ENCODE measurements at places on chromosomes 3 and 15.

DNA sequence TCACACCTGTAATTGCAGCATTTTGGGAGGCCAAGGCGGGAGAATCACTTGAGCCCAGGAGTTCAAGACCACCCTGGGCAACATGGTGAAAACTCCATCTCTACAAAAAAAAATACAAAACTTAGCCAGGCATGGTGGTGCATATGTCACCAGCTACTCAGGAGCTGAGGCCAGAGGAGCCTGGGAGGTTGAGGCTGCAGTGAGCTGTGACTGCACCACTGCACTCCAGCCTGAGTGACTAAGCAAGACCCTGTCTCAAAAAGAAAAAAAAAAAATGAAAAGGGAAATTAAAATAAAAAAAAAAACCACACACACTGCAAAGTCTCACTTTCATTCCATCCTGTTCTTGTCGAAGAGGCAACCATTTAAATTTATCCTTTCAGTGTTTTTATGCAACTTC is 100.8 kb upstream of the PIAS1 start:
- DNase-seq: no peak

- peak; percentile 41 for DNase-seq
These were observed 533.1 kb downstream of the TBL1XR1 start for GRCh38 chr3:176663837-176664831.

GRCh38 chr15:38905632-38906031 is 341.0 kb upstream of the RASGRP1 start:
- no peak for DNase-seq

DNA sequence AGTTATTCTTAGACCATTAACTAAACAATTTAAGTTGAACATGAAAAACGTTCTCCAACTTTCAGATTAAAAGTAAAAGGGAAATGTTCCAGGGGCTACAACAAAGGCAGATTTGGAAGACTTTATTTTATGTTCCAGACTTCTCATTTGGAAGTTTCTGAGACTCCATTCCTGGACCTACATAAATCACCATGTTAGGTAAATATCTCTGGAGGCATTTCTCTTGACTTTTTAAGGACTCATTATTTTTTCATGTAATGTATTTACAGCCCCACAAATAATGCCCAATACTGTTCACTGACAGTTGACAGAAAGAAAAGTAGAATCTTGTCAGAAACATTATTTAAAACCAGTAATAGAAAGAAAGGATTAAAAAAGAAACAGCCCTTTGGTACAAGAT is 352.1 kb downstream of the SLC9A9 start:
- DNase-seq: no peak

DNA sequence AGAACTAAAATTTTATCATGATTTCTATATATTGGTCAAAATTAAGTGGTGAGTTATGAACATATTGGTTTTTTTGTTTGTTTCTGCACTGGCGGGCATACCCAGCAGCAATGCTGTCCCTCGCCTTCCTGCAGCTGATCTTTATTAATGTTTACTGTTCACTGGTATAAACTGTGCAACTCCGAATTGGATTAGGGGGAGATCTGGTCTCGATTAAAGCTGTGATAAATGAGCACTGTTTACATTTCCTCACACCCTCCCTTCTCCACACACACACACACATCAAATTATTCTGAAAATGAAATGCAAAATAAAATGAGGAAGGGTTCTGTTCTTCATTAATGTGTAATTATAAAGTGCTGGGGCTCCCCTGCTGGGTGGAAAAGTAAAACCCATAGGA is 48.5 kb upstream of the DAZL start:
- DNase-seq: no peak

- no peak for DNase-seq
These were observed 30.7 kb downstream of the SACM1L start for GRCh38 chr3:45719655-45720487.

- no peak for DNase-seq
These were observed 30.7 kb downstream of the MAP2K5 start for GRCh38 chr15:67573194-67573593.

DNA sequence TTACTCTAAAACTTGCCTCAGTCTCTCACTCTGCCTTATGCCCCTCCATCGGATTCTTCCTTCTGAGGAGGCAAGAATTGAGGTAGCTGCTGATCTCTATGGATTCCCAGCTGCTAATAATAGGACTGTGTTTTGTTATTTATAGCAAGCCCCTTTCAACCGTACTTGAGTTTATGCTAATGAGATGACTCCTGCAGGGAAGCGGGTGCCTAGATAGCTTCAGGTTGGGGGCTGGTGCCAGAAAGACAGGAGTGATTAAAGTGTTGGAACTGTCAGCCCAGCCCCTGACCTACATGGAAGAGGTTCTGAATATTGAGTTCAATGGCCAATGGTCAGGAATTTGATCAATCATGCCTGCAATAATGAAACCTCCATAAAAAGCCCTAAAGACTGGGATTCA is 21.8 kb upstream of the LIMD1 start:
- no peak for DNase-seq

DNA sequence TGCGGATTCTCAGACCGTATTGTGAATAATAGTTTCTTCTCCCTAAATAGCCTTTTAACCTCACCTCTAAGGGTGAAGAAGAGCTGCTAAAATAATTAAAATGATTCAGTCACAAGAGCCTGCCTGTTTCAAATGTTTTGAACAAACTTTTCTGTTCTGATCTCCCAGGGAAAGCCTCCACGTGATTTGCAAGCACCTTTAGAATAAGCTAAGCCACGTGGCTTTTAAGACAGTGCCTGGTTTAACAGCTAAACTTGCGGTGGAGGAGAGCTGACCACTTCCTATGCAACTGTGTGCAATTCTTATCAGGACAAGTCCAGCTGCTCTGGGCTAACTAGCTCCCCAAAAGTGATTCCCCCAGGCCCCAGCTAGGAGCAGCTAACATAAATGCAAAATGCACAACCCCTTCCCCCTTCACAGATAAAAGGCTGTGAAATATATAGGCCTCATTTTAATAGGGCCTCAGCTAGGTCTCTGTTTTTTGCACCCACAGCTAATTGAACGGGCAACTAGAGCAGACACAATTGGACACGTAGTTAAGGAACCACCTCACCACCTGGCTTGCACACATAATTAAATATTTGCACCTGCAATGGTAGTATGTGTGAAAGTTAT is 401.2 kb upstream of the NR2F2 start:
- no peak for DNase-seq

DNA sequence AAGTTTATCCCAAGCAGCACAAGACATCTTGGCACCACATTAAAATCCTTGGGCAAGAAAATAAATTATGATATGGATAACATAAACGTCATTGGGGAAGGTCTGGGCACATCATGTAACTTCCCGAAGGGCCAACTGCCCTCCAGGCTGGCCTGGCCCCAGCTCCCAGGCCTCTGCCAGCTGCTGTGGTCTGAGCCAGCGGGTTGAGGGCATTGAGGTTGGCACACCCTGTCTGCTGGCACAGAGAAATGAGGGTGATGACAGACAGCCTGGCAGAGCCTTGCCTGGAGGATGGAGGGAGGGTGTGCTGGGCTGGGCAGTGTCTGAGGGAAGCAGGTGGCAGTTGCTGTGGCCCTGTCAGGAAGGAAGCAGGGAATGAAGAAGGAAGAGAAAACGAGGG is 3.3 kb upstream of the RBSN start:
- no peak for DNase-seq

DNA sequence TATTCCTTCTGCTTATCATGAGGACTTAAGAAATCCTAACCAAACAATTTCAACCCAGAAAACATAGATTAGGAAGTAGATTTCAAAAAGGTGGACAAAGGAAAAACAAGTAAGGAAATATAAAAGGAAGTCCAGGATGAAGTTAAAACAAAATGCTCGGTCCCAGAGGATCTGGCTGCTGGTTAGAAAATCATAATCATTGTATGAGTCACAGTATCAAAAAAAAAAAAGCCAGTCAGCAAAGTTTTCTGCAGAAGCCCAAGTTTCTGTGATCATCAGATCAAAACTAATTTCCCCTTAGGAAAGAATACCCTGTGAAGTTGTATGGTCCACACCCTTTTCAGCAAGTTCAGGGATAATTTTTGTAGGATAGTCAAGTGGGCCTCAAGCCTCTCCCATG is 43.0 kb upstream of the LRTM1 start:
- no peak for DNase-seq

DNA sequence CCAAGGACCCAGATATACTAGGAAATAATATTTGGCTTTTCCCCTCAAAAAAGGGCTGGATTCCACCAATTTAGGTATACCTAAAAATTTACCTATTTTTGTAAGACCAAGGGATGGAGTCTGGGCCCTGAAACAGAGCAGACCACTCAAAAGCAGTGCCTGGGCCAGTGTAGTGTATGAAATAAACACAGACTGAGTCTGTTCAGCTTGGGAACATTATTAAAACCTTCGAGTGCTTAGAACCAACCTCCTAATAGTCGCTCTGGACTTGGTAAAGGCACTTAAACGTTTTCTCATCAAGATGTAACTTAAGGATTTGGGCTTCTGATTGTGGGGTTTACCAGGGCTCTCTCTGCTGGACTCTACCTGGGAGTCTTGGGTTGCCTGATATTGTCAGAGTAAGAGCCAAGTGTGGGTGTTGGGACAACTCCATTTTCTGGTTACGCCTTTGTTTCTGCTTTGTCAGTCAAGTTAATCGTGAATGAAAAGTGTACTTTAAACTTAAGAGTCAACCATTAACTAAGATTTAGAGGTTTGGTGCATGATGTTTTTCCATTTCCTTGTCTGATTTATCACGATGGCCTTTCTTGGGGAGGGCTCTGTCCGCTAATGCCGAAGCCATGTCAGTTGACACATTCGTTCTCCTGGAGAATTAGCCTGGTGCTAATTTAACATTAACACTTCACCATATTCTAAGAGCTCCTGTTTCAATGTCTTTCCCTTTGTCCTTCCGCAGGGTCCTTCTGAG is 221.0 kb upstream of the TPM1 start:
- DNase-seq: no peak

DNA sequence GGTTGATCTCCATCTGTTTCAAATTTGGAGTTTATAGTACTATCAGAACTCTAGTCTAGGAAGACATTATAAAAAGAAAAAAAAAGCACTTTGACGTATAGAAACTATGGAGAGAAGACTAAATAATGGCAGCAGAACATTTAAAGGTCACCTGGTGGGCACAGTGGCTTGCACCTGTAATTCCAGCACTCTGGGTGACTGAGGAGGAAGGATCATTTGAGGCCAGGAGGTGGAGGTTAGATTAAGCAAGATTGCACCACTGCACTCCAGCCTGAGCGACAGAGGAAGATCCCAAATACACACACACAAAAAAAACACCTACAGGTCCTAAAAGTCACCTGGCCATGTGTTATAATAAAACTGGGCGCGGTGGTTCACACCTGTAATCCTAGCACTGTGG is 13.8 kb downstream of the SIN3A start:
- no peak for DNase-seq

GRCh38 chr3:116425126-116425525 is 20.2 kb downstream of the LSAMP start:
- no peak for DNase-seq

- DNase-seq: no peak
These were observed 122.8 kb downstream of the DNAH12 start for GRCh38 chr3:57421336-57421735.

- peak; percentile 17 for DNase-seq
These were observed 527.9 kb upstream of the NAALADL2 start for GRCh38 chr3:174331095-174331800.

- no peak for DNase-seq
These were observed 163.3 kb downstream of the ARRDC4 start for GRCh38 chr15:98123834-98124233.

DNA sequence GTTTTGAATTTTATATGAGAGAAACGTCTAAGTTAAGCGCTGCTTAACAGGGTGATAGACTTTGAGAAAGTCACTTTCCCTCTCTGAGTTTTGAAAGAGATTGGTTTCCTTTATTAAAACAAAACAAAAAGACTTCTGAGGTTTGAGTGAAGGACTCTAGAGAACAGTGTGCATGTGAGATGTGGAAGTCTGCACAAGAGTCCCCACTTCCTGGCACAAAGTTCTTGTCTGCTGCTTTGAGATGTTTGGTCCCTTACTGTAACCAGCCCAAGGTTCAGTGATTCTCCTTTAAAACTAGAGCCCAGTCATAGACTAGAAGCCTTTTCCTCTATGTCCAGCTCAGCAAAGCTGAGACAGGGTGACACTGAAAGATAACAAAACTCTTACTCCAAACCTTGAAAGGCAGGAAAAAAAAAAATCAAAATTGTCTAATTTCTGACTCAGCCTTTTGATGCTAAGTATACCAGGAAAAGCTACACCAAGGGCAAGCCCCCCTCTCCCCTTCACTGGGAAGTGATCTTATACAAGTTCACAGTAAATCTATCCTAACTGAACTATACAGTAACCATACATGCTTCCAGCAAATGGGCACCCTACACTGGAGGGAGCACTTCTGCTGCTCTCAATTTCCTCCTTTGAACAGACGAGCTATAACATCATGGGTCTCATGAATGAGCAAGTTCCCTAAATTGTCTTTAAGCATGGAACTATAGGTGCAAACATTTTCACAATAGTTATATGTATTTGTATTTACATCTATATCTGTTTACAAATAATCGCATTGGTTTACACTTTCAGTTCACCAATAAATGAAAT is 2.3 kb downstream of the POPDC2 start:
- no peak for DNase-seq

GRCh38 chr3:42988097-42988496 is 9.0 kb downstream of the GASK1A start:
- no peak for DNase-seq

DNA sequence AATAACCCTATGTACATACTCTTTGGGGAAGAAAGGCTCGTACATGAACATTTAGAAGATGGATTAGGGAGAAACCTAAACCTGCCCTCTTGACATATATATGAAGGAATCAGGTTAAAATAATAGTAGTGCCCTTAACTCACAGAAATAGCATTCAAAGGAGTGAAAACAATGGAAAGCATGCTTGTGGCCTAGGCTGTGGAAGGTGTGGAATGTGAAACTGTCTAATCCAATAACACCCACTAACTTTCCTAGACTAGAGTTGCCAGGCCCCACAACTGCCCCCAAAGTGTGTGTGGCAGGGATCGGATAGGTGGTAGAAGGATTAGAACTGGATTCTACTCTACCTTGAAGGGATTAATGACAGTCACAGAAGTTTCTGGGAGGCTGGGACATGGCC is 317.4 kb upstream of the LRRFIP2 start:
- DNase-seq: no peak

DNA sequence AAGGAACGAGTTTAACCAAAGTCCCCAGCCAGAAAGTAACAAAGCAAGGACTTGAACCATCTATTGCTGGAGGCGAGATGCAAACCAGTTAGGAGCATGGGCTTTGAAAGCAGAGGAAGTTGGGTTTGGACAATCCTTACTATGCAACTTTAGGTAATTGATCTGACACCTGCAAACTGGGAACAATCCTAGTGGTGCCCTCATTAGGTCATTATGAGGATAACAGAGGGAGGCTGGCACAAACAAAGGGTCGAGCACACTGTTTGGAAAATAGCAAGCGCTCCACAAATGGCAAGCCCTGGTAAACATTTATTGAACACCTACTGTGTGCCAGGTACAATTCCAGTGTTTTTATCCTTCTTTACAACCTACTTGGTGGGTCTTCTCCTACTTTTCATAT is 45.6 kb downstream of the WNT5A start:
- no peak for DNase-seq

DNA sequence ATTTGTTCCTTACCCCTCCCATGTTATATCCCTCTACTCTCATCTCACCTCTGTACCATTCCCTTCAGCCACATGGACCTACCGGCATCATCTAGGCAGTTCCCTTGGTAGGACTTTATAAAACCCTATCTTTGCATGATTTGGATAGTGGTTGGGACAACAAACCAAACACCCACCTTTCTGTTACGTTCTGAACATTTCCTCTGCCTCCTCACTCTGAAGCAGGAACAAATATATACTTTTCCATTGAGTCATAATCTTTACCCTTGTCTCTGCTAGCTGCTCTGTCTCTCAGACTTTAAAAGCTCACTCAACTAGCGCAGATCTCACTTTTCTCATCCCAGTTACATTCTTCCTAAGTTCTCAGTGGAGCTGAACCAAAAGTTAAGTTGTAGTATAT is 17.8 kb downstream of the UBXN7 start:
- no peak for DNase-seq
